ENCODE measurements at places on chromosomes 1 and 21.
A peak's percentile ranks its signal among the peaks of the same experiment; 100 is the strongest.

DNA sequence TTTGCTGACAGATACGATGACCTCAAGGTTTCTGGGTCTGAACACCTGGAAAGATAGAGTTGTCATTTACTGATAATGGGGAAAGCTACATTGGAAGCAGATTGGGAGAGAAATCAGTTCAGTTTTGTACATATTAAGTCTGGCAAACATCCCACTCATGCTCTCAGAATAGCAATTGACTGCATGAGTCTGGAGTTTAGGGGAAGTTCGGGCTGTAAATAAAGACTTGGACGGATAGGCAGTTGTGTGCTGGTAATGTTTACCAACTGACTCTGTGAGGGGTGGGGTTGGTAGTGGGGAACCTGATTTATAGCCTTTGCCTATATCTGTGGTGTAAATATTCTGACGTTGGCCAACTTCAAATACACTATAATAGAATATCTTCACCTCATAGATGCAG, 4.0 kb downstream of the H6PD start:
- DNase-seq, result no peak

DNA sequence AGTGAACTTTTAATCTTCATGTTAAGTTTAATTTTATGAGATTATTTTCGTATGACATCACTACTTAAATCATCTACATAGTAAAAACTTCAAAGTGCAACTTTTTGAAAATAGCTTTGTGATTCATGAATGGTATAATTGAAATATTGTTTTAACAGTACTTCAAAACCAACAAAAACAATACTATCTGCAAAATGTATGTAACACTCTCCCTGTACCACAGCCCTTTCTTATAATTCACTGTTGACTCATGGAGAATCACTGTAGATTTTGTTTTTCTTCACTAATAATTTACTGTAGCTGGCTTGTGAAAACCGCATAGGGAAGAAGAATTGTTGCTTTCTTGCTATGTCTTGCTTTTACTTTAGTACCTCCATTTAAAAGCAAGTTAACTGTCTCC, 301.4 kb upstream of the ADAMTS5 start:
- DNase-seq, result no peak

DNA sequence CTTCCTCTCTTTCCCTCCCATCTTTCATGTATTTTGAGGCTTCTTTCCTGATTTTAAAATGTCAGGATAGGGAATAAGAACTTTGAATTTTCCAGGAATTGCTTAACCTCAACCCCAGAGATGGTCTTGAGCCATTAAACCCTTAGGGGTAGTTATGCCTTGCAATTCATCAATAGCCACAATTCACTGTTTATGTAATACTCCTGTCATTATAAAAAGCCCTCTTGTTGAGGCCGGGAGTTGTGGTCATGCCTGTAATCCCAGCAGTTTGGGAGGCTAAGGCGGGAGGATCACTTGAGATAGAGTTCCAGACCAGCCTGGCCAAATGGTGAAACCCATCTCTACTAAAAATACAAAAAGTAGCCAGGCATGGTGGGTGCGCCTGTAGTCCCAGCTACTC, 24.5 kb downstream of the SPATA45 start:
- no peak for DNase-seq

DNA sequence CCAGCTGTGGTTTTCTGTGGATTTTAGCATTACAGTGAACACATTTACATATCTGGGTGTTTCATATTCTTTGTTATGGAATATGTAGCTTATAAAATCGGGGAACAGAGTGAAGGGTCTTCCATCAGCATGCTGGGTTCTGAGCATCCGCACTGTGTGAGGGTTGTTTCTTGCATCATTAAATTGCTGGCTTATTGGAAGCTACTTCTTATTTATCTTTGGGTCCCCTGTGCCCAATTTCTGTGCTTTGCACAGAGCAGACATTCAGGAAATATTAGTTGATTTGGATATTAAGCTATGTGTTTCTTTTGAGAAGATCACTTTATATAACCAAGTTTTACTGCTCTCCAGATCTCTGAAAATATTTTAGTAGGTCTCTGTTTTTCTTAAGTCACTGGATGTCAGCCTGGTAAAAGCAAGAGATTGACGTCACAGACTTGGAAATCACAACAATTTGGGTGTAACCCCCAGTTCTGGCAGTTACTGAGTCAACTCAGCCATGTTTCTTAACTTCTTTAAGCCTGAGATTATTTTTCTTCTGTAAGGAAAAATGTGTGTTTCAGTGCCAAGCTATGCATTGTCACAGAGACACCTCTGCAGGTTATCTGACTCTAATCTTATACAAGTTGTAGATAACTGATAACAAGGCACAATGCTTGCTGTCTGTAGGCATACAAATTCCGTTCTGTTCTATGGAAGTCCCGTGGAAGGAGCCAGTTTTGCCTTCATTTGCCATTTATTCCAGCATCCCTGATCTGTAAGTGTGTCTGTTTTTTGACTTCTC, 258.3 kb upstream of the KAZN start:
- no peak for DNase-seq

GRCh38 chr1:220153147-220153546, 59.2 kb downstream of the IARS2 start:
- no peak for DNase-seq

GRCh38 chr1:115089420-115090185, at the start of gene TSPAN2:
TSPAN2 (minus strand) TSS chr1:115089503; CDS start chr1:115089432, 71 bp downstream.
- DNase-seq, result peak; percentile 75

GRCh38 chr1:172325531-172325930, 95.0 kb upstream of the C1orf105 start:
- DNase-seq, result no peak

- peak; percentile 51 for DNase-seq
Observed at GRCh38 chr21:42161956-42162681, 56.8 kb upstream of the ABCG1 start.

- DNase-seq, result no peak
Observed at GRCh38 chr1:31064718-31065309, 703 bp downstream of the PUM1 start.

- DNase-seq, result no peak
Observed at GRCh38 chr1:228162286-228163006, 3.2 kb upstream of the IBA57 start.

DNA sequence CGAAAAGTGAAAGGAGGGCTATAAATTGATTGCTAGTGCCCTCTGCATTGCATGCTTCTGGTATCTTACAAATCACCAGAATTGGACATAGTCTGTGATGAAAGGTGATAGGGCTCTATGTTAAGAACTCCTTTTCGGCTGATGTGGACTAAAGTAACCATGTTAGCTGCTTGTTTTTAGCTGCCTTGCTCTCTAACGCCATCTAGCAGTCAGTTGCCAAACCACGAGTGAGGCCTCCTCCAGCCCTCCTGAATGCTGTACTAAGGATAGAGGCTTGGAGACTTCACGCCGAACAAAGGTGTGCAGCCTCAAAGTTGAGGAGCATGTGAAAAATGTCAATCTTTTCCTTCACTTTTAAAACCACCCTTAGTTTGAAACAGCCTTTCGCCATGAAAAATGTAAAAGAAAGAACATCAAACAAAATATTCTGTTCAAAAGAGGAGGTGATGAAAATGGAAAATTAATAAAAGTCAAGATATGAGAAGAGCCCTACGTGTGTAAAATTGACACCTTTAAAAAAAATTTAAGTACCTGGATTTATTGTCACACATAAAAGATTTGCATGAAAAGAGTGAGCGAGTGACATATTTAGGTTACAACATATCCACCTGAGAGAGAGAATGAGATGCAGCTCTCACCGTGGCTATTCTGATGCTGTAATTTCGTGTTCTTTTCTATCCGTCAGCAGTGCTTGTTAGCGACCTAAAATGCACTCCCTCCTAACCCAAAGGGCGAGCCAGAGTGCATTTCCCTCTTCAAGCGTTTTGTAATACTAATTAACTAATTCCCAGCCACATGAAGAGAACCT, 8.1 kb downstream of the LRRC53 start:
- DNase-seq, result peak; percentile 56

- DNase-seq, result peak; percentile 64
Observed at GRCh38 chr1:155002464-155003226, at the start of gene ZBTB7B. ZBTB7B (plus strand) TSS chr1:155002802; CDS start chr1:155014661, 11,859 bp downstream.

DNA sequence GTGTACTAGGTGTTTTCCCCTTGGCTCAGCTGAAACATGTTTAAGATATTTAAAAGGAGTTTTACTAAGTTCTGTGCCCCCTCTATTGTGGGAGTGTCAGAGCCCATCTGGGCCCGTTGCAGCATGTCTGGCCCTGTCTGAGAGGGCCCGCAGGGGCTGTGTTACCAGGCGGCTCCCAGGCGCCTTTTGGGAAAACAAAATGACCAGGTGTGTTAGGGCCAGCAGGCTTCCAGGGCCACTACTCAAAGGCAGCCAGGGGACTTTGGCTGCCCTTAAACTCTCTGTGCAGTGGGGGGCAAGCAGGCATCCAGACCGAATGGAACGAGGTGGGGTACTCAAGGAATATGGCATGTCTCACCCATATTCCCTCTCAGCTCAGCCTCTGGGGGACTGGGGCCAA, 111.7 kb downstream of the KCNN3 start:
- peak; percentile 48 for DNase-seq

DNA sequence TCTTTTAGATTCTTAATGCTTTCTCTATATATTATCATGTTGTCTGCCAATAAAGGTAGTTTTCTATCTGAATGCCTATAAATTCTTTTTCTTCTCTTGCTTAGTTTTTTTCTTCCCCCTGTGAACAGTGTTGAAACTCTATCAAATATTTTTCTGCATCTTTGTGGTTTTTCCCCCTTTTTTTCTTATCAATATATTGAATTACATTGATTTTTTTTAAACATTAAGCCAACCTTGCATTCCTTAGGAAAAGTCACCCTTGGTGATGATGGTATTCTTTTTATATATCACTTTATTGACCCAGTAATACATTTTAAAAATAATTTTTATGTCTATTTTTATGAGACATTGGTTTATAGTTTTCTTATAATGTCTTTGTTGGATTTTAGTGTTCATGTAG, 131.7 kb downstream of the RABGAP1L start:
- no peak for DNase-seq

DNA sequence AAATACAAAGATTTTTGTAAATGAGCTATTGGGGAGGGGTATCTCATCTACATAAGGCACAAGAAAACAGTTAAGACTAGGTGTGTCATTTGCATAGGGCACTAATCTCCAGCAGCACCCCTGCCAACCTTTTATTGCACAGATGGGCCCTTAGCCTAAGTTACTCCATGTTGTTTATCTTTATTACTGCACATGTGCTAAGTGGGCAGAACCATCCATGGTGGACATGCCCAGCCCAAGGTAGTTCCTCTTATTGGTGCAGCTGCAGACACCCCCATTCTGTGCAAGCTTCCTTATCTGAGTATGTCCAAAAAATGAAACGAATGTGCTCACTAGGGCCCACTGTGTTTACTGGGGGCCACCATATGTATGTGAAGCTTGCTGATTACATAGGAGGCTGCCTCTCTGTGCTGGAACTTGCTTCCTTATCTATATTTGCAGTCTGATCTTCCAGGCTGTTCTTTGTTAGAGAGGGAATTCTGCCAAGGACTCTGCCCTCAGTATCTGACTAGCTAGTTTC, 77.3 kb upstream of the NEK7 start:
- DNase-seq, result no peak

- peak; percentile 54 for DNase-seq
Observed at GRCh38 chr1:31605908-31606427, 11.5 kb upstream of the HCRTR1 start.

- no peak for DNase-seq
Observed at GRCh38 chr1:70495370-70495769, 84.3 kb downstream of the CTH start.

DNA sequence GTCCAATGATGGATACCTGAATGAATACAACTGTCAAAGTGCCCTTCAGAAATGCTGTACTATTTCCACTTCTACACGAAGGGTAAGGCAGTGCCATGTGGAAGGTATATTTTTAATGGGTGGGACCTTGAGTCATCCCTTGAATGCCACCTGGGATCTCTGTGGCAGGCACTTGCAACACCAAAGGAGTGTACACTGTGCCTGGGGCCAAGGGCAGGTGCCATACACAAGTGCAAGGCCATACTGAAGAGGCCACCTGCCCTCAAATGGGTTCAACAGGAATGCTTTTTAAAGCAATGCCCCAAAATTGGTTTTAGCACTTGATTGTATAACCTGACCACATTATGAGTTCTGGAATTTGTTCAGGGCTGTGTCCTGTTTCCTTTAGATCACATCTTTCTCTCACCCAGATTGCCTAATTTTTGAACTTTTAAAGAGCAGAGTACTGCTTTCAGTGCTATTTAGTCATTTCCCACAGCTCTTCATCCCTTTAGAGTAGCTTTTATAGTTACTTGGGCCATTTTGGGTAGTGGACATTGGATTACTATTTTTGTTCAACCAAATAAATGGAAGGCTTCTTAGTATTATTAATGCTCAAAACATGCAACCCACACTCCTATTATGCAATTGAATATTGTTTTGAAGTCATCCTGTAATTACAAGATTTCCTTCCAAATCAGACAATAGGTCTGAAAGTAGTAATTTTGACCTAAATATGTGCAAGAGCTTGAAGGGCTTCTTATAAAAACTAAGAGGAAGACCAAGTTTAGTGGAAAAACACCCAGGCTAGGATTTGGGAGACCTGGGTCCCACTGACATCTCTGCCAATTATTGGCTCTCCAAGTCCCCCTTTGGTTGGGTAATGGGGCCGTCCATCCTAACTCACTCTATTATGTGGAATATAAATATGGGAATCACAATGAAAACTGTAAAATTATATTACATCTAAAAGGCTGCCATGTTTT, 57.2 kb downstream of the LEPR start:
- DNase-seq, result no peak

- no peak for DNase-seq
Observed at GRCh38 chr1:34406377-34406776, 229.7 kb downstream of the C1orf94 start.

DNA sequence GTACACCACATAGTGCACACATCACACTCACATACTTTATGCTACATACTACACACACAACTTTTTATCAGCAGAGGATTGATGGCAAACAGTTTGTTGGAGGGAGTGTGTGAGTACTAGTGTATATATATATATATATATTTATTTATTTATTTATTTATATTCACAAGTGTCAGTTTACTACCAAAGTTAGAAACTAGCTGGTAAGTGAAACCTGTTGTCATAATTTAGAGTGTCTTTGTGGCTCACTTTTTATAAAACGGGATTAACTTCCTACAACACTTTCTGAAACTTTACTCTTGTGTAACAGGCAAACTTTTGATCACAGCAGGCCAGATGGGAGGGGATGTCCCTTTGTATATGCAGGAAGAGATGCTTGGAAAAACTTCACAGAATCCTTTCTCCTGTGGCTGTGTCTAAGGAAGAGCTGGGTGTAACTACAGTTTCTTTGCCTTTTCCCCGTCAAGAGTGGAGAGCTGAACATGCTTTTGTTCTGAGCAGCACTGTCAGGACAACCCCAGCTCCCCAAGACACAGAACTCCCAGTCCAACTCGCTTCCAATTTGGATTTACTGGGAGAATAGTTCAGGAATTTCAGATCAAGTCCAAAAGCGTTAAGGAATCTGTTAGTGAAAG, 1.9 kb upstream of the SAMD13 start:
- DNase-seq, result no peak

GRCh38 chr1:223759273-223759672, 46.9 kb downstream of the CAPN2 start:
- DNase-seq, result no peak

GRCh38 chr1:39677645-39678044, 5.7 kb upstream of the NT5C1A start:
- no peak for DNase-seq
